Hepatocyte (in vitro differentiated cells): ENCODE measurements at places on chromosomes 4 and X. TPM values are rescaled to one million over a fixed set of nuclear protein-coding genes. Genes with fewer than 3 reads are reported as not detected.
A peak's percentile ranks its signal among the peaks of the same experiment; 100 is the strongest.

- DNase-seq: no peak
These were observed 251.0 kb downstream of the ZNF674 start for GRCh38 chrX:46294234-46294633.

DNA sequence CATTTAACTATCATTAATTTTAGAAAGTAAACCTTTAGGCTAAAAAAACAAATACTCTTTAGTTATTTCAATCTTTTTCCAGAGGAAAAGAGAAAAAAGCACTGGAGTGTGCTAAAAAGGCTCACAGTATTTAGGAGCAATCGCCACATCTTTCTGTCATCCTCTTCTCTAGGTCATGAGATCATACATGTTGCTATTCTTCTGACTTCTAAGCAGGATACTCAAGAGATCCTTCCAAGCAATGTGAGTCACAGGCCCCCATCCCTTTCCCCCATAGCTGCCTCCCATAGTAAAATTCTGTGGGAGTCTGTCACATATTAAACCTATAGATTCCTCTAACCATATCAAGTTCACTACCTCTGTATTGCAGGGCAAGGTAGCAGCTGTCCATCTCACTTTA, 7.7 kb downstream of the EDNRA start:
- DNase-seq: no peak

GRCh38 chr4:64520421-64520820, 111.2 kb upstream of the TECRL start:
- no peak for DNase-seq

- no peak for DNase-seq
These were observed 84.5 kb upstream of the ARHGEF9 start for GRCh38 chrX:63869506-63869905.

- DNase-seq: no peak
These were observed 3.9 kb downstream of the LOC101059915 start for GRCh38 chrX:71671043-71671780.

DNA sequence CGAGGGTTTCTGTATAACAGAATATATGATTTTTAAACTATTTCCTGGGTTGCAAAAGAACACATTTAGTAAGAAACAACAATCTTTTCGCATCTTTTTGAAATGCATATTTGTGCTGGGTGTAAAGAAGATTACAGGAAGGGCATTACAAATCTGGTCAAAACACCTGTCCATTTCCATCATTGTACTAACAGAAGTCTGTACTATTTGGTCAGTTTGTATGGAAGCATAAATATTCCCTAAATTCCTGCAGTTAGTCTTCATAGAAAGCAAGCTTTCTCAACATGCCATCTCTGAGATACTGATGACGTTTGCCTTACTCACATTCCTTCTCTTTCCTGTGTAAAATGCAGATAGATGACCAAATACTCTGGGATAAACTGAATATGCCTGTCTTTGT, 203.3 kb downstream of the NWD2 start:
- no peak for DNase-seq

DNA sequence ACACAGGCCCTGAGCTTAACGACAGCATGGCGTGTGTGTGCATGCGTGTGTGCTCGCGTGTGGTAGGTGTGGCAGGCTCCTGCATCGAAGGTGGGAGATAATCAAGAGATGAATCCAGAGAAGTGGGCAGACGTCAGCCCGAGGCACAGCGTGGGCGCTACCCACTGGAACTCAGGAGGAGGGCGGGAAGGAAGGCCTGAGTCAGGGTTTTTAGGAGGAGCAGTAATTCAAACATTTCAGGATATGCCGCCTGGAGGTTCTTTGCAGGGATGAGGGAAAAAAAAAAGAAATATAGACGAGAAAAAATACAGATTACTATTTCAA, 66.3 kb upstream of the STX18 start:
- no peak for DNase-seq

GRCh38 chr4:92100975-92101374, 202.8 kb upstream of the GRID2 start:
- DNase-seq: no peak

GRCh38 chr4:107688421-107688820, 31.6 kb downstream of the PAPSS1 start:
- DNase-seq: no peak

DNA sequence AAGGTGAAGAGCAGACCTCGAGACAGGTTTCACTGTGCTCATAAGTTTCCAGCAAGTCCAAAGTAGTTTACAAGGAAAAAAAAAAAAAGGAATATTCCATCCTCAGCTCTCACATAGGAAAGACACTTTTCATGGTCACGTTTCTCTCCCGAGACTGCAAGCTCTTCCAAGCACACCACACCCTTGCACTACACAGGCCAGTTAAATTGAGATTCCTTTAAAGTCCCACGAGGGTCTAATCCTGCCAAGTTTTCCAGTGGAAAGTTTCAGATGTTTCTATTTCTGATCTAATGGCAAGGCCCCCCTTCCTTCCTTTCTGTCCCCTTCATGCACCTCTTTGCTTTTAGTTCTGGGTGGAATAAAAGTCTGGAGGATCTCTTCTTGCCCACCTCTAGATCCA, 67.9 kb upstream of the PCDH19 start:
- no peak for DNase-seq

DNA sequence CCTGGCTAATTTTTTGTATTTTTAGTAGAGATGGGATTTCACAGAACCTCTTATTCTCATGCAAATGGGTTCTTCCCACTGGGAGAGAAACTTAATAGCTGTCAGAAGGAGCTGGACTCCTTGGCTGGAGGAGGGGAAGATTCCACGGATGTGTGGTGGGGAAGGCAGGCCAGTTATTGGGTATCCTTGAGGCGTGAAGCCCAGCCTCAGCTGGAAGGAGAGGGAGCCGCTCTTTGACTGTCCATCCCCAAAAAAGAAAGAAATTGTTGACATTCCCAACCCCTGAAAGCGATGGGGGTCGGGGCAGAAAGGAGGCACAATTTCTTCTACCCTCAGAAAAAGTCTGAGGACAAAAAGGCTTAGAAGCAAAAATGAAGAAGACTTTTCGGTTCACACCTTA, 983.1 kb upstream of the PABPC4L start:
- no peak for DNase-seq

- DNase-seq: no peak
These were observed 537.9 kb downstream of the IQCM start for GRCh38 chr4:149277705-149278104.

- DNase-seq: no peak
These were observed 2.1 kb downstream of the HSD17B11 start for GRCh38 chr4:87388901-87389300.

GRCh38 chr4:742742-743311, 37.2 kb downstream of the PCGF3 start:
- peak; percentile 79 for DNase-seq

- no peak for DNase-seq
These were observed 874.0 kb upstream of the AGA start for GRCh38 chr4:178316211-178316610.

DNA sequence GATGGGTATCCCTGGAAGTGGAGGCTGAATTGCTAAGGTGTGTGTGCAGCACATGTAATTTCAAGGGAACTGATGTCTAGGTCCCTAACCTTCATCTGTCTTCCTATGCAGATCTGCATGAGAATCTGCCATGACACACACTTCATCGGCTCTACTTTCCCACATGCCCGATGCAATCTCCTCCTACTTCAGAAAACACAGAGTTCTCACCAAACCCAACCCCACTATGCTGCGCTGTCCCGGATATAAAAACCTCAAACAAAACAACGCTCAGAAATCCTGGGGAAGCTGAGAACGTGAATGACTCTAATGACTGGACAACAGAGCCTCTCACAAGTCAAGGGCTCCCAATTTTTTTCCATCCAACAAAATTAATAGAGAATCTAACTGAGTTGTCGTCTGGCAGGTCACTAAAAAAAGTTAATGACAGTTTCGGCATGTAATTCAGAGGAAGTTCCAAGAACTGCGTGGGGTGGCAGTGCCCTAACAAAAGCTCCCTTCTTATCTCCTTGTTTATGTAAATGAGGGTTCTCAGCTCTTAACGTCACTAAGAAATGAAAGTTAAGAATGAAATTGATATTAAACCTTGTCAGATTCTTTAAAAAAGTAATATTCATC, 39.0 kb downstream of the STX18 start:
- DNase-seq: no peak

DNA sequence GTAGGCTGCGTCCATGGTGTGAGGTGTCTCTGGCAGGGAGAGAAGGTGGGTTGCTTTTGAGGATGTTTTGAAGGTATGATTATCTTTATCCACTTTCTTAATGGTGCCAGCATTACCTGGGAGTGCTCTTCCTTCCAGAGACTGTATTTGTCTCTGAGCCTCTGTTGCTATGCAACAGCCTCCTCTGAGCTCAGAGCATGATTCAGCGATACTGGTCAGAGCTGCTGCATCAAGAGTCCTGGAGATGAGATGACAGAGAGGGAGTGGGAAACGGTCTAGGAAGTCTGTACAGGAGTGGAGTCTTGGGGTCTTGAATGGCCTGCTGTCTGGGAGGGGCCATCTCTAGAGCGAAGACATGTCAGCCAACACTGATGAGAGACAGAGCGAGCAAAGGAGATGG, 104.4 kb upstream of the RAB40AL start:
- DNase-seq: peak; percentile 32

- DNase-seq: no peak
These were observed 128.0 kb upstream of the STS start for GRCh38 chrX:7019555-7019954.

DNA sequence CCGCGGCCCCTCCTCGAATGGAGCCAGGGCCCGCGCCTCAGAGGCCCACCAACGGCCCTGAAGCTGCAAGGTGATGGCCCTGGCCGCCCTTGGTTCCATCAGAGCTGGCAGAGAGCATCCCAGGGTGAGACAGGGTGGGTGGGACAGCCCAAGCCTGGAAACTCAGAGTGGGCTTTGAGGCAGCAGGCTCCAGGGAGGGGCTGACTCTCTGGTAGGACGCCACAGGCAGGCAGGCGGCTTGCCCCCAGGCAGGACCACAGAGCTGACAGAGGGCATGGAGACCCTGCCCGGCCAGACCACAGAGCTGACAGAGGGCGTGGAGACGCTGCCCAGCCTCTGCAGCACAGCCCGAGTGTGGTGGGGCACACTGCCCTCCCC, 4.8 kb downstream of the MYL5 start:
- DNase-seq: no peak

GRCh38 chr4:84238247-84239090, 260.6 kb downstream of the NKX6-1 start:
- DNase-seq: no peak

DNA sequence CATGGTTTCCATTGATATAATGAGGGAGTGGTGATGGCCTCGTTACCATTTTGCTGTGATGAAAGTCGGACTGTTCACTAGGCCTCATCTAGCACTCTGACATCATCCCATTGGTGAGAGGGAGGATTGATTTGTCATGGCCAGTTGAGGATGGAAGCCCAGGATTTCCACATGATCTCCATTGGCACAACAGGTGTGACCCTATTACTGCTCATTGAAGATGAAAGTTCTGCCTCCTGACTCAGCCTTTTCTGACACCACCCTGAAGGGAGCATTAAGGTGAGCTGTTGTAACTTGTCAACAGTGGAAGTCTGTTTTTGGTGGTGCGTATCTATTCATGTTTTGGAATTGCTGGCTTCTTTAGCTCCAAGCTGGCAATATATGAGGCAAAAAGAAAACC, 144.2 kb downstream of the PABPC4L start:
- no peak for DNase-seq

- no peak for DNase-seq
These were observed 111.0 kb downstream of the CHRDL1 start for GRCh38 chrX:110684653-110685052.

DNA sequence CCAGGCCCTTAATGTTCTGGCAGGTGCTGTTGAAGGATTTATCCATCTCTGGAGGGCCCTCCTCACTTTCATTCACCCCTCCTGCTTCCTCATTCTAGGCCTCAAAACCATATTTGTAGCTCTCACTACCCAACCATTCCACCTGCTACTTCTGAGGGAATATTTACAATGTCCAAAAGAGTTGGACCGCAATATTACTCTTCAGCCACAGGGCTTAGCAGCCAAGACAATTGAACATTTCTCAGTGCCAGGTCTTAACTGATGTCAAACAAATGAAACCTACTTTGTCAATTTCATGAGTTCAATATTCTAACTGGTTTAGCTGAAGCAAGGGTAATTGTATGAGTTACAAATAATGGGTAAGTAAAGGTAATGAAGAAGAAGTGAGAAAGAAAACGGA, 113.2 kb downstream of the ENOX2 start:
- DNase-seq: no peak

- DNase-seq: no peak
These were observed 60.6 kb downstream of the SMARCA1 start for GRCh38 chrX:129462707-129463106.

DNA sequence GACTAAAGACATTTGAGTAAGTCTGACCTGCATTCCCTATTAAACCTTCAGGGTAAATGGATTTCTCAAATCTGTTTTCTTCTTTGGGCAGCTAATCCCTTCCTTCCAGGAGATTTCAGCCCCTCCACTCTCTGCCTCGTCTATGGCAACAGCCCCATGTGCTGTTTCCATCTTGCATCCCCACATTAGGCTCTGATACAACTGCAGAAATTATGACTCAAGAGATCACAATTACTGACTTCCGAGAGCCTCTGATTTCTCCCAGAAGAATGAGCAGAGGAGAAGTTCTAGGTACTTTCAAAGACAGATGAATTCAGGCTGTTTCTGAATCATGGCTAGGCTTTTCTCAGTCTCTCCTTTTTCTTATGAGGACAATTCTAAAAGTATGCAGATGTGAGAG, 38.7 kb downstream of the RAI2 start:
- no peak for DNase-seq

GRCh38 chrX:102866981-102867656, 70.0 kb upstream of the RAB40AL start:
- no peak for DNase-seq

ZFP92 gene
- total RNA-seq: 0.90 and 1.2 TPM in 2 replicates

PNMA5 gene
- total RNA-seq: 0.07 and 0.08 TPM in 2 replicates

P2RY4 gene
- total RNA-seq: 0.87 and 3.3 TPM in 2 replicates

MAGEH1 gene
- total RNA-seq: 76.6 and 87.7 TPM in 2 replicates

RHOH gene
- total RNA-seq: 0.36 TPM in 1 of 2 replicates, not detected in the other

PFKFB1 gene
- 1.5 and 2.1 TPM in 2 replicates for total RNA-seq

FRMPD3 gene
- 0.04 and 0.17 TPM in 2 replicates for total RNA-seq

VSIG1 gene
- total RNA-seq: 12.8 and 22.5 TPM in 2 replicates

TEC gene
- total RNA-seq: 1.2 and 2.1 TPM in 2 replicates
